ENCODE measurements at places on chromosomes 5 and 9.
A peak's percentile ranks its signal among the peaks of the same experiment; 100 is the strongest.

GRCh38 chr5:62431735-62432620, 19.4 kb downstream of the IPO11 start:
- no peak for DNase-seq

DNA sequence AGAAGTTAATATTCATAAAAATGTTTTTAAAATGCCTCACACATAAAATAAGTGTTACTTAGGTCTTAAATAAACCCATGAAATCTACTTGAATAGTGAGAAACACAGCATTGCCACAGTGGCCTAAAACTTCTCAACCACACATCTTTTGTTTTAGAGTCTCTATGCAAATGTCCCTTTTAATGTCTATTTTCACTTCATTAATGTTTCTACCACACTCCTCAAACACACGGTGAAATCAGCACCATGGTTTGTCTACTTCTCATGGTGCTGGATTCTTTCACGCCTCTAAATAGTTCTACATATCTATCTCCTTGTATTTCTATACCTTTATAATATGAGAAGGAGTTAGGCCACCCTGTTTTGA, 111.2 kb downstream of the EDIL3 start:
- DNase-seq: no peak

GRCh38 chr5:108084105-108084504, 297.8 kb downstream of the FBXL17 start:
- DNase-seq: no peak

GRCh38 chr5:169828385-169828784, 151.9 kb downstream of the INSYN2B start:
- no peak for DNase-seq

DNA sequence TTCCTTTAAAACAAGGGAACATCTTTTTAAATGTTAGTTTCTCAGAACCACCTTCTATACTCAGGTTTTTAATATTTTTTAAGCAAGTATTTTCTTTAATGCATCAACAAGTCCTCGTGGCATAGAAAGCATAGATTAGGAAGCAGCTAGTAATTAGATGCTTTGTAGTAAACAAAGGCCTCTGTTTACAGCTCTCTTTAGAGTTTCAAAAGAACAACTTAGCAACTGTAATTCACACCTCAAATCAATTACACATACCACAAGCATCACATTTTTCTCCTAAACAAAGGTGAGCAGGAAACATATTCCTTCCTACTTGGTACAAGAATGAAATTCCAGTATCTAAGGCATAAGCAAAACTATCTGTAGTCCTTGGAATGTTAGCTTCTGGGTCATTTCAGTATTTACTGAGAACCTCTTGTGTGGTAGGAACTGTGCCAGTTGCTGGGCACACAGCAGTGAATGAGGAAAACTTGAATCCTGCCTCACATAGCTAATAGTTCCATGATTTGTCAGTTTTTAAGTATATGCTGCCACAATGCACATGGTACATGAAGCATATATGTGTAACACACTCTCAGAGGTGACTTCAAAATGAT, 249.1 kb downstream of the CEMIP2 start:
- no peak for DNase-seq

DNA sequence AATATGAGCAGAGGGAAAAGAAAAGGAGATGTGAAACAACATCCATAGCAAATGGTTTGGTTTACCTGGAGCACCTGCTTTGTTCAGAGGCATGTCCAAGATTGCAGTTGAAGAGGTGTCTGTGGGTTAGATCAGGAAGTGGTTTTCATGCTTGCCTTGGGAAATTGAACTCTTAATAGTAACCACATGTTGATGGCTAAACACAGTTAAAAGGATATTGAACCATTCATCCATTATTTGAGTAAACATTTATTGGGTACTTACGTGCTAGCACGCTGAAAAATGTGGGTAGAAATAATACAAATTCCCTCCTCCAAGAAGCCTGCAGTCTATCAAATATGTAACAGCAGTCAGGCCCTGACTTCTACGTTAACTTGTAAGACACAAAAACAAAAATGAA, 235.7 kb upstream of the TNC start:
- no peak for DNase-seq

DNA sequence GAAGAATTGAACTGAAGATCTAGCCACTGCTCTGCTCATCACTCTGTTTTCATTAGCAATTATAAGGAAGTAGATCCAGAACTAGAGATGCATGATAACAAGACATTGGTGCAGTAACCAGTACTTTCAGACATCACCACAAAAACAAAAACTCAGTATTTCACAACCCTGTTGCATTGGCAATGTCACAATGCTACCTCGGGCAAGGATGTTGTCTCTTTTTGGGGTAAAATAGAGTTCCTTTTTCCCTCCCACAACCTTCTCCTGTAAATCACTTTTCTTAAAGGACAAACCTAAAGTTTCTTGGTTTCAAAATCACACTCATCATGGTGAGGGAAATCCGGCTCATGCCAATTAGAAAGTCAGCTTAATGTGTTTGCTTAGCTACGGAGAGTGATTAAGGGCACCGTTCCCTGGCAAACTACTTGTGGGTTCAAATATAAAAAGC, 420.1 kb upstream of the MEF2C start:
- DNase-seq: no peak

GRCh38 chr9:87581513-87581912, 83.8 kb downstream of the DAPK1 start:
- no peak for DNase-seq

GRCh38 chr9:128094166-128094949, 26.3 kb downstream of the SLC25A25 start:
- DNase-seq: peak; percentile 84

GRCh38 chr5:87307796-87308423, 40.2 kb downstream of the RASA1 start:
- DNase-seq: no peak

GRCh38 chr5:123673107-123673506, 161.1 kb downstream of the CSNK1G3 start:
- DNase-seq: no peak

Measured in occipital lobe (tissue), 3 donors.